ENCODE measurements at places on chromosomes 2 and 18. TPM values are rescaled to one million over a fixed set of nuclear protein-coding genes. Genes with fewer than 3 reads are reported as not detected.

CHRNG gene
- not detected for total RNA-seq

HOXD12 gene
- not detected for total RNA-seq

KCNK3 gene
- not detected for total RNA-seq

SPATS2L gene
- 1.7 TPM for total RNA-seq

ATOH8 gene
- not detected for total RNA-seq

RAPGEF4 gene
- 1.8 TPM for total RNA-seq

PLCD4 gene
- total RNA-seq = 1.3 TPM

CIB4 gene
- total RNA-seq = not detected

ALKAL2 gene
- total RNA-seq = not detected

LDLRAD4 gene
- total RNA-seq = 56.8 TPM

CXCR1 gene
- not detected for total RNA-seq

MYCN gene
- total RNA-seq = 0.58 TPM

IL37 gene
- total RNA-seq = not detected

ZCCHC2 gene
- total RNA-seq = 53.9 TPM

WDR75 gene
- total RNA-seq = 64.1 TPM

LYG2 gene
- not detected for total RNA-seq

CTIF gene
- total RNA-seq = 3.4 TPM

SPIRE1 gene
- total RNA-seq = 3.5 TPM
